ENCODE measurements at places on chromosomes 4 and X.
A peak's percentile ranks its signal among the peaks of the same experiment; 100 is the strongest.

DNA sequence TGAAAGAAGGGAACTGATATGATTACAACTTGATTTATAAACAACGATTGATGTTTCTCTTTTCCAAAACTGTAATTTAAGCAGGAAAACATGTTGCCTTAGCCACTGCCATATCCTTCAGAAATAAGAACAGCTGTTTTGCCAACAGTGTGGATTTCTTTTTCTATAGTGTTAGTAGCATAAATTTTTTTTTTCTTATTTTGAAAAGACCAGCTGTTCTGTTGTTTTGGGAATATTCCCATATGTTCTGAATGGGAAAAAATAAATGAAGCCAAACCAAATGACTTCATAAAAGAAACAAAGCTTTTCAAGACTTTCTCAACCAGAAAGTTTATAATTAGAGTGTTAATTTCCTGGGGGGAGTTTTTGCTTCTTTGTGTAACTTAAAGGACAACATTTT lies 83.9 kb upstream of the ARHGAP24 start:
- no peak for ATAC-seq

DNA sequence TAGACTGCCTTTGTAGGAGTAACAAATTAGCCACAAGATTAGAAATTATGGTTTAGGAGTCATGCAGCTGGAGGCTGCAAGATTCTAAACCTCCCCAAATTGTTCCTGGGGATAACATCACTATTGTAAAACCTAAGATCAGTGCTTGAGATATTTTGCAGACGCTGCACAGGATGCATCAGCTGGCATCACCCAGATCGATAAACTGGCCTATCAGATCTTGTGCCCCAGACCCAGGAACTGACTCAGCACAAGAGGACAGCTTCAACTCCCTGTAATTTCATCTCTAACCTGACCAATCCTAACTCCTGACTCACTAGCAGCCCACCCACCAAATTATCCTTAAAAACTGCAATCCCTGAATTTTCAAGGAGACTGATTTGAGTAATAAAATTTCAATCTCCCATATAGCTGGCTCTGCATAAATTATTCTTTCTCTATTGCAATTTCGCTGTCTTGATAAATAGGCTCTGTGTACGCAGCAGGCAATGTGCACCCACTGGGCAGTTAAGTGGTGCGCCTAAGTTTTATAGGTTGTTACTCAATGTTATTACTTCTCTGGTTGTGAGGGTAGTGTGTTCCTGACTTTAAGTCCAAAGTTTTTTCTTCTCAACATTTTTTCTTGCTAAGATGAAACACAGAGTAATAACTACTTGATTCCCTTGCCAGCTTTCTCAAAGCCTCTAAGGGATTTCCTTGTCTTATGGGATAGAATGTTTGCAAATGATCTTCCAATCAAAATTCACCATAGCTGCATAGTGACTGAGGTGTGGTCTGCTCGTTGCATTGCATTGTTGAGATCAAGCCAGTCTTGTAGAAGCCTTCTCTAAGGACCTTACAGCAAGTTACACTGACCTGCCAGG lies 312.3 kb upstream of the DKK2 start:
- no peak for ATAC-seq

- no peak for ATAC-seq
These were observed 35.4 kb downstream of the SEL1L3 start for GRCh38 chr4:25827373-25827772.

DNA sequence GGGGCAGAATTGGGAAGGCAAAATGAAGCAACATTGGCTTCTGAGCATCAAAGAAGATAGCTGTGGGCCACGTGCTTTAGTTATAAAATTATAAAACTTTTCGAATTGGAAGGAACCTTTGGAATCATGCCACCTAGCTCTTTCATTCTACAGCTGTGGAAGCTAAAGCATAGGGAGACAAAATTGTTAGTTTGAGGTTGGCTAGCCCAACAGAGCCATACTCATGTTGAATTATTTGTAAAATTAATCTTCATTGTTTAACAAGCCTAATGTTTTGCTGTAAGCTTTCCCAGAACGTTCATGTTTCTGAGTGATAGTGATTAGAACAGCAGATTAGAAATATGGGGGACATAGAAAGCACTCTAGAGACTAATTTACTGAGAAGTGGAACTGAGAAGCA lies 35.9 kb downstream of the HHIP start:
- ATAC-seq = no peak

DNA sequence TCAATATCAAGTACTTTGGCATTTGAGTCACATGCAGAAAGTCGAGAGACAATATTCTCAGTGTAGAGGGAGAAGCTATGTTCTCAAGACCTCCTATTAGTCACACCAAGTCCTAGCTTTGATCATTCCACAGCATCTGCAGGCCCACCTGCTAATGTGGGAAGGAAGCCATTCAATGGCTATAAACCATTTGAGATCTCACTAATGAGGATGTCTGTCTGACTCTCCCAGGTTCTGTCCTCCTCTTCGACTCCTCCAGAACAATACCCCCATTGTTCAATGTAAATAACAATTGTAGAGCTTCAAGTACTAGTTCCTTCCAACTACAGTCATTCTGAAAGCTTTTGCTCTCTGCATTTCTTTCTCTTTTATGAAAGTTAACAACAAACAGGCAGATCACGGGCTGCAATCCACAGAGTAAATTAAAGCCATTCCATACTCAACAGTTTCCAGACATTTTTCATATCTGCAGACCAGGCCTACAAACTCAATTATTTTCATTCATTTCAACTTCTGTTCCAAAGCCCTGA lies 140.2 kb upstream of the EDNRA start:
- no peak for ATAC-seq

GRCh38 chrX:98331407-98331806 lies 1447.7 kb downstream of the RPA4 start:
- ATAC-seq = no peak

GRCh38 chr4:101415962-101416361 lies 68.6 kb upstream of the PPP3CA start:
- no peak for ATAC-seq

GRCh38 chr4:182802621-182803020 lies 114.6 kb downstream of the DCTD start:
- no peak for ATAC-seq

DNA sequence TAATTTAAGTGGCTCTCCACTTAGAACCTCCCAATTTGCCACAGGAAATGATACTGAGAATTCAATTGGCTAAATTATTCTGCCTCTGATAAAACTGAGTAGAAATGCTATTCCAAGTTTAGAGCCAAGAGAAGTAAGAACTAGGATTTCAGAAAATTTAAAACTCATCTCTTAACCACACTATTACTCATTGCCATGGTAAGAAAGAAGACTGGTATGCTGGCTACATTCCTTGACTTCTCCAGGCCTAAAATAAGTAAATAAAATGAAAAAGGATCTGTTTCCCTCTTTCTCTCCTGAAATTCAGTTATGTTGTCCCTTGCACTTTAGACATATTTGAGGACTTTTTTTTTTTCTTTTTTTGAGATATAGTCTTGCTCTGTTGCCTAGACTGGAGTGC lies 23.3 kb downstream of the ZNF280C start:
- ATAC-seq = no peak

- ATAC-seq = no peak
These were observed 119.4 kb downstream of the FANCB start for GRCh38 chrX:14753441-14753840.

DNA sequence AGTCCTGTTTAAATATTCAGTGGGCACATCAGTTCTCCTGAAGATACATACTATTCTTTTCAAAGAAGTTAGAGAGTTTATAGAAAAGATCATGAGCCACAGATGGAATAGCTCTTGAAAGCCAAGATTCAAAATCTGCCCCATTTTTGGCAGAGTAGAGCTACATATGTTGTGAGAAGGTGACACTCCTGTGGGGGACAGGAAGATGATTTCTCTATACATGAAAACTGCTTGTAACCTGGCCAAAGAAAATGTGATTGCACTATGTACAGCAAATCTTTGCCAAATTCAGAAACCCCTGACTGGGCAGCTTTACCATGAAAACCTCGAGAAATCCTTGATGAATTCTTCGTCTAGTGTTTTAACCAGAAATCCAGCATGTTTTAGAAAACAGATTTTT lies 44.9 kb downstream of the GPM6A start:
- ATAC-seq = no peak

- no peak for ATAC-seq
These were observed 386.2 kb downstream of the RAB28 start for GRCh38 chr4:13097971-13098370.

DNA sequence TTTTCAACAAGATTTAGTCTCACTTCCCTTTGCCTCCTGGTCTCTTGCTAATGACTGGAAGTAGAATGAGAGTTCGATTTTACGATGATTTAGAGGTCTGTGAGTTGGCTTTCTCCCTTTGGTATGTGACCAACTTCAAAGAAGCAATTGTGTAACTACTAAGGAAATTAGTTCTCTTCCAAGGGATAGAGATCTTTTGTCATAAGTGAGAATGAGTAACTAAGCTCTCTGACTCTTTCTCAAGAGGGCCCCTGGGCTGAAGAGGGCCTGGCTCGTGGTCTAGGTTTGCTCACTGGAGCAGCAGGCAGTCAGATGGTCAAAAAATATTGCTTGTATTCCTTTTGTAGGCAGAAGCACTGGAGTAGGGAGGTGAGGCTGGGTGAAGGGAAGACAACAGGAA lies 176.3 kb downstream of the ENOX2 start:
- ATAC-seq = no peak

GRCh38 chr4:156659570-156659969 lies 312.0 kb downstream of the PDGFC start:
- ATAC-seq = no peak

GRCh38 chr4:156018383-156018782 lies 64.7 kb upstream of the CTSO start:
- no peak for ATAC-seq

DNA sequence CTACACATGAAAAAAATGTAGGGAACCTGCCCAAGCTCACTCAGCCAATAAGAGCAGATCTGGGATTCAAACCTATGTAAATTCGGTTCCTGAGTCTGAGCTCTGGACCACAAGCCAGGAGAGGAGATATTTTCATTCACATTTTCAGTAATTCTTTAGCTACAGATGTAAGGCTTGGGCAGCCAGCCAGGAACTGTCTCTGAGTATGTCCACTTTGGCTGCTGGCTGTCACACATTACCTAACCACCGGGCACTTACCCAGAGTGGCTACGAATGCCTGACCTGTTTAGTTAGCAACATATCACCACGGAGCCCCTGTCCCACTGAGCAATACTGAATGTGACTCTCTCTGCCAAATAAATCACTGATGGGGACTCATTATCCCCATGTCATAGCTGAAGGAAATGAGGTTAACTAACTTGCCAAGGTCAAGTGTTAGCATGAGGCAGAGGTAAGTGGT lies 15.3 kb downstream of the USP46 start:
- ATAC-seq = peak; percentile 20

- no peak for ATAC-seq
These were observed 50.0 kb upstream of the AADAT start for GRCh38 chr4:170139764-170140163.
